Fibroblast of the conjunctiva (primary cell): ENCODE measurements at places on chromosomes 12 and 14.
A peak's percentile ranks its signal among the peaks of the same experiment; 100 is the strongest.

- no peak for DNase-seq
Measured at GRCh38 chr12:124762791-124763593, 100.7 kb downstream of the SCARB1 start.

GRCh38 chr14:85576218-85576617 lies 46.3 kb downstream of the FLRT2 start:
- DNase-seq = no peak

- no peak for DNase-seq
Measured at GRCh38 chr12:31508436-31509150, 82.3 kb downstream of the DENND5B start.

DNA sequence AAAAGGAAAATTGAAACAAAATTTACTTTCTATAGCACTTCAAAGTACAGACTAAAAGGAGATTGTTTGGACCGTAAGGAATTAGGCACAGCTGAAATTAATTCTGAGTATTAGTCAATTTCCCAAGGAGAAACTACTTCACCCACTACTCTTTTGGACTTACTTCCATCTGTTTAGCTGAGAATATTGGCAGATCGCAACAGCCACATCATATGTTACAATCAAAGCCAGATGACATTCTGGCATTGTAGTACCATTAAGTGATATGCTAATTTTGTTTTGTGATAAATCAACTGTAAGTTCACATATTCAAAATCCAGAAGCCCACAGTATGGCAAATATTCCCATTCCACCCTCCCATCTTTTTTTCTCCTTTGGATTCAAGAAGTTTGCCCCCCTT lies 47.1 kb upstream of the ANKS1B start:
- peak; percentile 47 for DNase-seq

- DNase-seq = no peak
Measured at GRCh38 chr12:47269916-47270315, 190.2 kb upstream of the AMIGO2 start.

DNA sequence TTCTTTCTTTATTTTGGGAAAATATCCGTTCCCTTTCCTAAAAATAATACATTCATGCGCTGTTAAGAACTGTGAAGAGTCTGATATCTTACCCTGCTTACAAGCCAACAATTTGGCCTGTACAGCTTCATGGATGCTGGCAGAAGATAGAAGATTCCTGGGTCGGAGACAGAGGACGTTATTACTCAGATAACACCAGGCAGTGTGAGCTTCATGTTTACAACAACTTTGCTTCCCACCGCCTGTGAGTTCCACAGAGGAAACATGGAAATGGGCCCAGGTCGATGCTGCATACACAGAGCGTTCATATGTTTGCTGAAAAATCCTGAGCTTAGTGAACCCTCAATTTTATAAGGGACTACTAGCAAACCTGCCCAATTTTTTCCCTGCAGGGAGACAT lies 705.6 kb upstream of the SEL1L start:
- no peak for DNase-seq

- no peak for DNase-seq
Measured at GRCh38 chr12:132376464-132376830, 47.1 kb upstream of the GALNT9 start.

DNA sequence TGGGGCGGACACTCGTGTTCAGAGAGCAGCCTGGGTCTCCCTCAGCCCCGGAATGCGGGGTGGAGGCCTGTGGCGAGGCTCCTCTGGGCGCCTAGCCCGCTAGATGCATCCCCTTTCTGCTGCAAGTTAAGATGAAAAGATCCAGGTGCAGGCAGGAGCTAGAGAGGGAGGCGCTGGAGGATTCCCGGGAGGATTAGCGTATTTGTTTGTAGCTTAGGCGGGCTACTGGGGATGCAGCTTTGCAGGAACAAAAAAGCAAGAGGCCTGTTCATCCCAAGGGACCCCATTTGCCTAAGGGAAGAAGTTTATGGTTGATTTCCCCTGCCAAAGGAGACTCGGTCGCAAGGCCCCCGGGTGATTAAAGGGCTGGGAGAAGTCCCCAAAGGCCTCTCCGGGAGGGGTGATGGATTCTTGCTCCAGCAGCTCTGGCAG lies 824 bp downstream of the CCDC177 start:
- no peak for DNase-seq

DNA sequence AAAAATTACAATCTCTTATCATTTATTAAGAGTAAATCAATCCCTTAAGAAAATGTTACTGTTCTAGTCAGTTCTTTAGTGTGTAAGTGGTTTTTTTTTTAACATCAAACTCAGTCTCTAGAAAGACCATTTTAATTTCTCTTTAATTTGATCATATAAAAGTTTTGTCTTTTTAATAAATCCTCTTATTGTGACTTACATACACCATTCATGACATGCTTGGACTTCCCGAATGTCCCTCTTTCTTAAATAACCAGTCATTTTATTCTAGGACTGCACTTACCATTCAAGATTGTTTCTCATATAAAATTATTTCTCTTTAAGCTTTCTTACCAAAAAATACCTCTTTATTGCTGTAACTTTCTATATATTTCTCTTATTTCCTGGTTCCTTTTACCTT lies 60.8 kb upstream of the EVL start:
- DNase-seq = no peak

DNA sequence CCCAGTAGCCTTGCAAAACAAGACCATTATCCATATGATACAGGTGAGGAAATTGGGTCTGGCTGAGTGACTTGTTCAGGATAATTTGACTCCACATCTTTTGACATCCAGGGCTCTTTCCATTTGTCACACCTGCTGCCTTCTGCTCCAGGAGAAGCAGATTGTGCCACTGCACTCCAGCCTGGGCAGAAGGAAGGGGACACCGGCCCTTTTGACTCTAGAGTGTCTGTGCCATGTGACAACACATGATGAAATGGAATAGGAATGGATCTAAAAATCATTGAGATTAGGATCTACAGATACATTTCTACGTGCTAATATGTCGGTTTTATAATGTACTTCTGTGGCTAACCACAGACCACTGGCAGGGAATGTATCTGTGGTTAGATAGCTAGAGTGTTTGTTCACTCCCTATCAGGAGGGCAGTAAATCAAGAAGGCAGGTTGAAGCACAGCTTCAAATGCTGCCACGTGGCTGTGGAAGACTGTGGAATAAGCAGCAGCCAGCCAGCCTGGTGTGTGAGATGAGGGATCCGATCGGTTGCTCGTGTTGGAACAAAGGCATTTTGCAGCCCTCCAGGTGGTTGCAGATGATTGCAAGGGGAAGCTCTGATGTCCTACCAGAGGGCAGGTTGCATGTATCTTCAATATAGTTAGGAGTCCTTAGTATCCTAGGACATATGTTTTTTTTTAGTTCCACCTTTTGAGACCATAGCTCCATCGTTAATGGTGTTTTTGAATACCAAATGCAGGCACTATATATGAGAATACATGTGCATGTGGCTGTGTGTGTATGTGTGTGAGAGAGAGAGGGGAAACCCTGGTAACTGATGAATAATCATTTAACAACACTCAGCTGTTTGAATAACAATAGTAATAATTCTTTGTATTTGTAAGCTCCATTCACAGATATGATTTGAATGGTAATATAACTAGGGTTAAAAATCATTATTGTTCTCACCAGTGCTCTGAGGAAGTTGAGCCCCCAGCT lies 28.6 kb downstream of the EML1 start:
- no peak for DNase-seq

GRCh38 chr12:100151769-100152168 lies 9.1 kb upstream of the BLTP3B start:
- DNase-seq = no peak

- DNase-seq = no peak
Measured at GRCh38 chr14:45051180-45051579, 32.7 kb upstream of the PRPF39 start.

- DNase-seq = no peak
Measured at GRCh38 chr12:49105504-49106084, 5.1 kb downstream of the LMBR1L start.

- no peak for DNase-seq
Measured at GRCh38 chr12:28110329-28110728, 79.9 kb upstream of the CCDC91 start.

GRCh38 chr14:54502602-54503001 lies 7.1 kb upstream of the CGRRF1 start:
- no peak for DNase-seq

- DNase-seq = no peak
Measured at GRCh38 chr14:55717621-55718020, 137.6 kb downstream of the KTN1 start.

- no peak for DNase-seq
Measured at GRCh38 chr14:32044454-32044853, 32.6 kb upstream of the ARHGAP5 start.

- DNase-seq = no peak
Measured at GRCh38 chr14:33480071-33480886, 470.6 kb downstream of the EGLN3 start.

DNA sequence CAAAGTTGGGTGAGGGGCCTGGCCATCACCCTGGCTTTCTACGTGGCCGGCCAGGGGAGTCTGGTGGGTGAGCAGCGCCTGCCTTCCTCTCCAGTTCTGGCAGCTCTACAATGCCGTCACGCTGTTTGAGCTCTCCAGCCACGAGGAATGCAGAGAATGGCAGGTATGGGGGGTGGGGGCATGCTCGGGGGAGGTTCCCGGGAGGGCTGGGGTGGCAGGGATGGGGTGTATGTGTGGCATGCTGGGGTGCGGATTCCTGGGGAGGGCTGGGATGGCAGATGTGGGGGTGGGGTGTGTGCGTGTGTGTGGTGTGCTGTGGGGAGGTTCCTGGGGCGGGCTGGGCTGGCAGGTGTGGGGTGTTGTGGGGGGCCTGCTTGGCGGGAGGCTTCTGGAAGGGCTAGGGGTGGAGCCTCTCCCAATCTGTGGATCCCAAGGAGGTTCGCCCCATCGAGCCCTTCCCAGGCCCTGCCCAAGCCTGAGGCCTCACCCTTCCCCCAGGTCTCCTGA lies 18.5 kb downstream of the RHOF start:
- DNase-seq = no peak

- no peak for DNase-seq
Measured at GRCh38 chr12:66837311-66837627, 158.4 kb upstream of the GRIP1 start.
